ENCODE measurements at places on chromosomes 4 and X. TPM values are rescaled to one million over a fixed set of nuclear protein-coding genes. Genes with fewer than 3 reads are reported as not detected.

DNA sequence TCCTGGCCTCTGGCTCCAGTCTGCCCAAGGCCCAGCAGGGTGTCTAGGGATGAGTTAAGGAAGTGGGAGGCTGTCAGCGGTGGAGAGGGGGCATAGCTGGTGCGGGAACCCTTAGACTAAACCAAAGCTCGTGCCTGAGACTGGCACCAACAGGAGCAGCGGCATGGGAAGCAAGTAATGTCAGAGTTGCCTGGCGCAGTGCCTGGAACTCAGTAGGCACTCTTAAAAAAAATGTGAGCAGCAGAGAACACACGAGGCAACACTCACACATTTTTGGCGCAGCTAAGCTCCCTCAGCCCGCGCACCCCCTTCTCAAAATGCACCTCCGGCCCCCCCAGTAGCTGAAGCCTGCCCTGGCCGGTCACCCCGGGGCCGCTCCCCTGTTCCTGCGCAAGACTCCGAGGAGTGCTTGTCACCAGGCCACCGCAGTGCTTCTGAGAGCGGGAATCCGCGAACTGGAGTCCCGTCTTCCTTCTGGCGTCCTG is 583 bp downstream of the GABRE start:
- peak; percentile 16 for ATAC-seq
- peak overlapping the region; percentile 68 for H3K4me3 ChIP-seq
- peak overlapping the region; percentile 83 for H3K27ac ChIP-seq
- H3K27me3 ChIP-seq: no peaks in the 10 kb centered on the region

GRCh38 chrX:50876551-50876950 is 34.0 kb upstream of the BMP15 start:
- H3K27ac ChIP-seq: no peak overlapping the region
- no peak for ATAC-seq
- no peaks in the 10 kb centered on the region for H3K36me3 ChIP-seq
- H3K4me1 ChIP-seq: no peaks in the 10 kb centered on the region
- H3K4me3 ChIP-seq: no peak overlapping the region
- no peaks in the 10 kb centered on the region for H3K27me3 ChIP-seq

- H3K36me3 ChIP-seq: no peaks in the 10 kb centered on the region
- peaks cover 8% of the 10 kb centered on the region for H3K4me1 ChIP-seq
- no peak overlapping the region for H3K27ac ChIP-seq
- no peak overlapping the region for H3K4me3 ChIP-seq
Measured at GRCh38 chr4:48173056-48173991, 39.3 kb upstream of the TXK start.

- no peak for ATAC-seq
- H3K27ac ChIP-seq: no peak overlapping the region
- no peaks in the 10 kb centered on the region for H3K4me1 ChIP-seq
- H3K27me3 ChIP-seq: no peaks in the 10 kb centered on the region
- H3K36me3 ChIP-seq: no peaks in the 10 kb centered on the region
Measured at GRCh38 chr4:161525121-161525520, 638.7 kb downstream of the FSTL5 start.

EREG gene
- 6.7 TPM for total RNA-seq

HSFX3 gene
- total RNA-seq: not detected

Measured in gastroesophageal sphincter (tissue), 4 donors.